ENCODE measurements at places on chromosomes 16 and 17. TPM values are rescaled to one million over a fixed set of nuclear protein-coding genes. Genes with fewer than 3 reads are reported as not detected.
A peak's percentile ranks its signal among the peaks of the same experiment; 100 is the strongest.

DNA sequence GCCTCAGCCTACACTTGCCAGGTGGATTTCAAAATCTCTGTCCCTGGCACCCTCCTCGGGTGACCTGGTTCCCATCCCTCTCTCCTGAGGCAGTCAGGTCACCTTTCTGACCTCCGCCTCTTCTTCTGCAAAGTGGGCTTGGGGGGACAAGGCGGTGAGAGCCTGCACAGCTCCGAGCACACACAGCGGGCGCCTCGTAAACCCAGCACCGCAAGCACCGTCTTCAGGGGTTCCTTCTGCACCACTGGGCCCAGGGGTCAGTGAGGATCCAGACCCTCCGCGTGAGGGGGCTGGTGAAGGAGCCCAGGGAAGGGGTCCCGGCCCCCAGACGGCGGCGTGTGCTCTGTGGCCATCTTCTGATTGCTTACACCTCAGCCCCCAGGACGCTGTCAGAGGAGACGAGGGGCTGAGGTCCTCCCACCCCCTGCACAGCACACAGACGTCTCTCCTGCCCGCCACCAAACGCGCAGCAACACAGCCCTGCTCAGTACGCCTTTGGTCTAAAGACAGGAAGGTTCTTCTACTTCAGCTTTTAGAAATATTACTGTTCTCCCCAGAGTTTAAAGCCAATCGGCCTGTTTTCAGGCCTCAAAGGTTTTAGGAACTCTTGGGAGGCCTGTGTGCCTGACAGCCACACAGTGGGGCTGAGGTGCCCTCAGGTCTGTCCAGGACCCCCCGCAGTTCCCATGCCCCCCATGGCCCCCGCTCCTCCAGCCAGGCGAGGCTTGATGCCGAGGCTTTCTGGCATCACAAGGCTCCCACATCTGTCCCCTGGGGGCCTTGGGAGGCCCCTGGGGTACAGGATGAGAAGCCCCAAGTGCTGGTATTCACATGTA lies 2.7 kb downstream of the CBFA2T3 start:
- DNase-seq = peak; percentile 54

The MYCBPAP gene
- 5.1 TPM for total RNA-seq

The RNF112 gene
- 0.62 TPM for total RNA-seq

The MAPK8IP3 gene
- total RNA-seq = 348 TPM

The NXPH3 gene
- total RNA-seq = not detected

DNA sequence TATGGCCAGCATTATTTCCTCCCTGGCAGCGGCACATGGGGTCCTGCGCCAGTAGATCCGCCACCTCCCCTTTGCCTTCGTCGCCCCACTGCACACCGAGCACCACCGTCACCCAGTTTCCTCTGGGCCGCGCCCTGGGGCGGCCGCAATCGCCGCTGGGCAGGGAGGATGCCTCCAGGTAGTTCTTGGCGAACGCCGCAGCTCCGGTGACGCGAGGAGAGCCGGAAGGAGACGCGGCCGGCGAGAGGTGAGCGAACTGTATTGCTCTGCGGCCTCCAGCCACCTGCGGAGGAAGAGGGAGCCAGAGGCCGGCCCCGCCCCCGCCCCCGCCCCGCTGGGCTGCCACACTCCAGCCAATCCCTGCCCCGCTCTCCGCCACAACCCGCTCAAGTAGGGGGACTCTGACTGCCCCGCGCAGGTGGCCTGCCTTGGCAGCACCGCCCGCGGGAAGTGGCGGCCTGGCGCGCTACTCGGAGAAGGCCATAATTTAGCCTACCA lies 11.8 kb upstream of the SLFN13 start:
- peak; percentile 92 for DNase-seq

DNA sequence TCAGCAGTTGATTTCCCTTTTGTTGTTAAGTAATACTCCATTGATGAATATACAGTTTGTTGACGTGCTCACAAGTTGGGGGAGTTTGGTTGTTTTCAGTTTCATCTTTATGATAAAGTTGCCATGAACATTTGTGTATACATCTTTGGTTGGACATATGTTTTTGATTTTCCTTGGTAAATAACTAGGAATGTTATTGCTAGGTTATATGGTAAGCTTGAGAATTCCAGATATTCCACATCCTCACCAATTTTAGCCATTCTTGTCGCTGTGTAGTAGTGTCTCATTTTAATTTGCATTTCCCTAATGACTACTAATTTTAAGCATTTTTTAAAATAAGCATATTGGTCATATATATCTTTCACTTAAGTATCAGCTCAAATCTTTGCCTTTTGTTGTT lies 55.0 kb upstream of the RASL10B start:
- DNase-seq = no peak

The TMUB2 gene
- total RNA-seq = 52.3 TPM

DNA sequence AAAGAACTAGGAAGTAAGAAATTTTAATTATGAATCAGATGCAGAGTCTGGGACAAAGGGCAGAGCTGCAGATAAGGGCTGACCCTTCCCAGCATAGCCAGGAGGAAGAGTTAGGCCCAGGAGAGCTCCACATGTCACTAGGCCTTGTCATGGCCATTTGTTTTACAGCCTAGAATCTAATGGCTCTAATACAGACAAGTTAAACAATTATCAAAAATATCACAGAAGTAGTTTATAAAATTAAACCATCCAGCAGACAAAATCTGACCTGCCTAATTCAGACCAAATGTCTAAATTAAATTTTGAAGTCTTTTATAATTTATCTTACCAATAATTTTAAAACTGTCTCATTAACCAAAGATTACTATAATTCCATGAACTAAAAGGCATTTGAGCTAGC lies 1369.5 kb downstream of the CDH11 start:
- DNase-seq = no peak

The PRAC2 gene
- not detected for total RNA-seq

- no peak for DNase-seq
These were observed 36.5 kb downstream of the DHX38 start for GRCh38 chr16:72129976-72130656.

The VAT1L gene
- total RNA-seq = not detected

DNA sequence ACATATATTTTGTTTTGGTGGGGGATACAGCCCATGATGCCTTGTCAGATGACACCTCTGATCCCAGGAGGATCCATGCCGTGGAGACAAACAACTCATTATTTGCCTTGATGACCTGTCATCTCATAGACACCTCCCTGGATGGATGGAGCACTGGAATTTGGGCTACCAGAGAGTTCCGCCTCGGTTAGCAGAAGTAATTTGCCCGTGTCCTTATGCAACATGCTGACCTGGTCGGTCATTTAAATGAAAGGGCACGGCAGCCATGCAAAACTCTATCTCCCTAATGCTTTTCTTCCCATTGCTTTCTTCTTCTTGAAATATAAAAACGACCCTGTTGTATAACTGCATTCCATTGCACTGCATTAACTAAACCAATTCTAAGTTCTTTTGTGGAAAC lies 145.3 kb downstream of the GRIN2A start:
- no peak for DNase-seq

DNA sequence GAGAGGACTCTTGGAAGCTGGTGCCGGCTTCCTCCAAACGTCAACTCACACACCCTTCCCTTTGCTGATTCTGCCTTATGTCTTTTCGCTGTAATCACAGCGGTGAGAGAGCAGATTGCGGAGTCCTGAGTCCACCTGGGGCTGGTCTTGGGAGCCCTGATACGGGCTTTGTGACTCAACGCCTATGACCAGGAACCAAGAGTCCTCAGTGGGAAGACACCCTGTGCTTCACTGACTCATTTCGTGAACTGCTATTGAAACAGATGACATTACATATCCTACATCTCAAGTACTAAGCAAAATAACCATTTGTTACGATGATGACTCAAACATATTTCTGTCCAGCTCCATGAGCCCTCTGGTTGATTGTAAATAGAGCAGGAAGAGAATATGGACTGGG lies 90.7 kb upstream of the CREBBP start:
- no peak for DNase-seq

- no peak for DNase-seq
These were observed 916 bp downstream of the E2F4 start for GRCh38 chr16:67192781-67193361.

- DNase-seq = no peak
These were observed 18.7 kb downstream of the ATP6V0D1 start for GRCh38 chr16:67462279-67462655.

The CCL17 gene
- not detected for total RNA-seq

- DNase-seq = no peak
These were observed 16.8 kb upstream of the COG7 start for GRCh38 chr16:23469814-23470213.

- DNase-seq = no peak
These were observed 109.9 kb downstream of the GNAO1 start for GRCh38 chr16:56300891-56301850.

- no peak for DNase-seq
These were observed 45.8 kb downstream of the STAT3 start for GRCh38 chr17:42342242-42343008.

- no peak for DNase-seq
These were observed 286.1 kb downstream of the SNX29 start for GRCh38 chr16:12262454-12263180.

DNA sequence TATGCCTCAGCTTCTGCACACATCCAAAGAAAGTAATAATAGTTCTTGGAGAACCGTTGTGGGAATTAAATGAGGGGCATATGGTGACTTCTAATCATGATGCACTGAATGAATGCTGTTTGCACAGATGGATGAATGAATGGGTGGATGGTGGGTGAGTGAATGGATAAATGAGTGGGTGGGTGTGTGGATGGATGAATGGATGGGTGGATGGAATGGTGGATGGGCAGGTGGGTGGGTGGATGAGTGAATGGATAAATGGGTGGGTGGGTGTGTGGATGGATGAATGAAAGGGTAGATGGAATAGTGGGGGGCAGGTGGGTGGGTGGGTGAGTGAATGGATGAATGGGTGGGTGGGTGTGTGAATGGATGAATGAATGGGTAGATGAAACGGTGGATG lies 44.9 kb upstream of the FOXF1 start:
- DNase-seq = no peak

- no peak for DNase-seq
These were observed 16.5 kb upstream of the NUDT16L1 start for GRCh38 chr16:4676831-4677230.

DNA sequence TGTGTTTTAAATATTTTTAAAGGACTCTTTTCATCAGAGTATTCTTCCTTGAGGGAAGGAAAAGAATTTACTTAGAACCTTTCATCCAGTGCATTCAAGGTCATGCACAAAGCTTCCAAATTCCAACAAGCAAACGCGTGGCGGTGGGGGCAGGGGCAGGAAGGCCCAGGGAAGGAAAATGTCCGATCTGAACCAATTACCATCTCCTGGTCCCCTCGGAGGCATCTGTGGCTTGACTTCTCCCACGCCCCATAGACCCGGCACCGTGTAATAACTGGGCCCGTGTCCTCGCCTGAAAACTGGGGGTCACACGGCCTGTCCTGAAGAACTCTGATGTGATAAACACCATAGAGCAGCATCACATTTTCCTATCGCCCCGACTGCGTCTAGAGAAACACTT lies 18.3 kb downstream of the MEAK7 start:
- no peak for DNase-seq

The ZNF624 gene
- total RNA-seq = 13.5 TPM

DNA sequence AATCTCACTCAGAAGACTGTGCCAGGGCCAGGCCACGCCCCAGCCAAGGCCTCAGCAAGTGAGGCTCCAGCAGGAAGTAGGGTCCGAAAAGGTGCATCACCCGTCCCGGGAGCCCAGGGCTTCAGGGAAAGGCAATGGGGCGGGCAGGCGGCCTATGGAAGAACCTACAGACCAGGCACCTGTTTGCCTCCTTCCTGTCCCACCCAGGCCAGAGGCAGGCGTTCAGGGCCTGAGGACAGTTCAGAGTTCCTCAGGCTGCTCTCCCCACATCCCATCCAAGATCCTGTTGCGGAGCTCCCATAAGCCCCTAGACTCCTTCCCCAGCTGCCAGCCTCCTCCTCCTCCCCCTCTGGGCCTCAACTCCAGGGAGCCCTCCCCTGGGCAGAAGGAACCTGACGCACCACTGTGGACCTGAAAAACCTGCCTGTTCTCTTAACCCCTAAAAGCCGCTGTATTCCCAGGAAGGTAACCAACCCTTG lies 2.3 kb downstream of the CLUH start:
- DNase-seq = peak; percentile 48

- no peak for DNase-seq
These were observed 306.7 kb upstream of the XYLT1 start for GRCh38 chr16:17777408-17777863.

DNA sequence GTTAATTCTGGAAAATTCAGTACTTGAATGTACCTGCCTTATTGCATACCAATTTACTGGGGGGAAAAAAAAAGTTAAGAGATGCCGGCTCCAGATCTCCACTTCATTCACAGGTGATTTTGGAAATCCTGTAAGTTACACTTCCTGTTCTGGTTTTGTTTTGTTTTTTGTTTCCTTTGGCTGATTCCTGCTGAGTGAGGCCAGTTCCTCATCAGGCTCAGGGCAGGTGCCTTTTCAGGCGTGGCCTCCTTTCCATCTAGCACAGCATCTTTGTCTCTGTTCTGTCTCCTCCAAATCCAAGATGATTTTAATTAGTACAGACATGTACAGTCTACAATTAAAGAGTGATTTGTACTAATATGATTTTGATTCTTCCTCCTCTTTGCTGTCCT lies 19.2 kb downstream of the CYB561 start:
- no peak for DNase-seq

DNA sequence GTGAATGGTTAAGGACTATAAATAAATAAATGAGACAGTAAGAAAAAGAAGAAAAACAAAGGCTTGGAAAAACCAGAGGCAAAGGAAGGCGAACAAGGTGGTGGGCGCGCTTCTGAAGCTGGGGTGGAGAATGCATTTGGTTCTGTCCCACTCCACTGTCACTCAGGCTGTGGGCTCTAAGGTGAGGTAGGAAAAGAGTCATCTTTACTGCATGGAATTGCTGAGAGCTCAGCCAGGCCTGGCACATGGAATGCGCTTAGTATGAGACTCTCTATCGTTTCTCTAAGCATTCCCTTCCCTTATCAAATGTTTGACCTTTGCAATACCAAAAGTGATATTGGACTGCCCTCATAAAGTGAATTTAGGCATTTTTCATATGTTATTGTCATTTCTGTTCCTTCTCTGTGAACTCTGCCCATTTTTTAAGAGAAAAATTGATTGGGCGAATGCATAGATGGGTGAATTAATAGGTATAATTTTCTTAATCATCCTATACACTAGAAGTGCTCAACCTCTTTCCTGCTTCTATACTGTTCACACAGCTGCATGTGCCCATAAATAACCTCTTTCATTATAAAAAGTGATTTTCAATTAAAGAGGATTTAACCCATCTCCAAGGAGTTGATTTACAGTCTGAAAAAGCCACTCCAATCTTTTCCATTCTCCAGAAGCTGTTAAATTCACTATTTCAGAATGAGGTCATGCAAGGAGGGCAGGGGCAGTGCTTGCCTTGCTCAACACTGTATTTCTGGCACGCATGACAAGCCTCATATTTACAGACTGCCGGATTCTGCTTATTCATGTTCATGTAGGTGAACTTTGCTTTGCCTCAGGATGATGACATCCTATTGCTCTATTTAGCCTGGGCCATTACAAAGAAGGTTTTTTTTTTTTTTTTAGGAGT lies 87.7 kb downstream of the MYH10 start:
- DNase-seq = no peak

- no peak for DNase-seq
These were observed 9.2 kb downstream of the ALOXE3 start for GRCh38 chr17:8108972-8109660.

GRCh38 chr16:3022684-3023414 lies 893 bp downstream of the HCFC1R1 start:
- DNase-seq = no peak

Measured in B cell (primary cell).